ENCODE measurements at places on chromosomes 5 and 9.

DNA sequence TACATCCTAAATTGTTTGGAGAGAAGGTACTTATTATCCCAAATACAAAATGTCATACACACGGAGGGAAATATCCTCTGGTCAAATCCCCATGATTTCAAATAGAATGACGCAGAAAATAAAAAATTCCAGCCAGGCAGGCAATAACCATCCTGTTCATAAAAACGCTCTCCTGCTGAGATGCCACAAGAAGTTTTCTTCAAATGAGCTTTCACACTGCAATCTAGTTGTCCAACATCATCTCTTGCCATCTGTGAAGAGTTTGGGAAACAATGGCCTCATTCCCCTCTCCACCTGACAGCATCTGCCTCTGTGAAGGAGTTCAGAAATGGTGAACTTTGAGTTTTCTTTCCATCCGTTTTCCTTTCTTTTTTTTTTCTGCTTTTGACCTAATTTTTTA, 83.3 kb upstream of the SLC30A5 start:
- DNase-seq = no peak

DNA sequence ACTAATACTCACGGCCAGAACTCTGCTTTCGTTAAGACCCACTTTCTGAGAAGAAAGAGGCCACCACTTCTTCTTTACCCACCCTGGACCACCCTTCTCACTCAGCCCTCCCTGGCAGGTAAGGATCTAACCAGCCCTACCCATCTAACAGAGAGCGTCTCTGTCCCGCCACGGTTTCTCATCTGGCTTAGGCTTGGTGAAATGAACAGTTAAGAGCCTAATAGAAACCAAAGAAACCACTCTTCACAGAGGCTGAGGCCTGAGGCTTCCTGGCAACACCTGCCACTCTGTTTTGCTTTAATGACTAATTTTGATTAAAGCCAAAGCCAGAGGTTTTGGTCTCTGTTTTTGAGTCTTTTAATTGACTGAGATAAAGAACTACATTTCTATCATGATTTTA, 354.1 kb upstream of the SLC30A5 start:
- no peak for DNase-seq

GRCh38 chr5:36928947-36929346, 52.4 kb downstream of the NIPBL start:
- DNase-seq = no peak

DNA sequence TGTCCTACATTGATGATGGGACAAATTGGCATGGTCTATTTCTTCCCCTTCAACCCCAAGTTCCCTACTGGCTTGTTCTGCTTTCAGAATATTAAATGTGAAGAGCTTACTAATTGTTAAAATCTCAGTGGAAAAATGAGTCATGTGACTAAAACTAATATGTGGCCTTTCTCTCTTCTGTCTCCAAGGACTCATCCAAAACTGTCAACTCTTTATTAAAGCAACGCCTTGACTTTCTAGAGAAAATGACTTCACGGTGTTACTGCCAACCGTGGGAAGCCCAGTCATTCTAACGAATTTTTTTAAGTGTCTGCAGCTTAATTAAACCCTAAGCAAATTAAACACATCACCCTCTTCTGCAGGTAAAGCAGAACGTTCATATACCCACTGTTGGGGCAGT, 431.6 kb downstream of the DTWD2 start:
- DNase-seq = no peak

DNA sequence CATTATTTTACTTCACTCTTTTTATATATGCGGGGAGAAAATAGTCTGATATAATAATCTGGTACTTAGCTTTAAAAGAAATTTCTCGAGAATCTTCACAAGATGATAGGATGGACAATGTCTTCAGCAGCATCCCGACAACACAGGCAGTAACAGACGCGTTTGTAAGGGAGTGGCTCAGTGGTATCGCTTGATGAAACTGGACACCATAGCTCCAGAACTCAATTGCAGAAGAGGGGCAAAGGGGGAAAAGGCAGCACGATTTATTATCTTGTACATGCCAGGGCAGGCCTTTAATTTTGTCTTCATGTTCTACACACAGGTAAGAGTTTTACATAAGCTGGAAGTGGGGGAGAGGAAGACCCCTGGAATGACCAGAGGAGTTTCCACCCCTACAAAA, 15.7 kb downstream of the IL4 start:
- DNase-seq = no peak

- no peak for DNase-seq
Observed at GRCh38 chr5:99248066-99248465, 319.3 kb upstream of the CHD1 start.

DNA sequence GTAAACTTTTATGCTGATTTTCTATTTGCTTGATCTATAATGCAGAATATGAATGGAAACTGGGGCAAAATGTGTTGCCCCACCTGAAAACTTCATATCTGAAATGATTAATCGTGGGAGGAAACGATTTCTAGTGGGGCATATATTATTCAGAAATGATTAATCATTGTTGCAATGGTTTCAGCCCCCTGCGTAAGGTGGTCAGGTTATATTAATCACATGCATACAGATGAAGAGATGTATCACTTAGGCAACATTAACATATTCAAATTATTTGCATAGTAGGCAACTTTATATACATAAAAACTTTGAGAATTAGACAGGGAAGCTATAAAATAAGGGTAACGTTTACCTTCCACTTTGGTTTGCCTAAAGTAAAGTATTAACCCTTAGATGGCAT, 49.8 kb downstream of the LSM11 start:
- DNase-seq = no peak

Data from neural progenitor cell (in vitro differentiated cells).